Anterior cingulate cortex (tissue), 58 donors: ENCODE measurements at places on chromosomes 5 and 9.
A peak's percentile ranks its signal among the peaks of the same experiment; 100 is the strongest.

DNA sequence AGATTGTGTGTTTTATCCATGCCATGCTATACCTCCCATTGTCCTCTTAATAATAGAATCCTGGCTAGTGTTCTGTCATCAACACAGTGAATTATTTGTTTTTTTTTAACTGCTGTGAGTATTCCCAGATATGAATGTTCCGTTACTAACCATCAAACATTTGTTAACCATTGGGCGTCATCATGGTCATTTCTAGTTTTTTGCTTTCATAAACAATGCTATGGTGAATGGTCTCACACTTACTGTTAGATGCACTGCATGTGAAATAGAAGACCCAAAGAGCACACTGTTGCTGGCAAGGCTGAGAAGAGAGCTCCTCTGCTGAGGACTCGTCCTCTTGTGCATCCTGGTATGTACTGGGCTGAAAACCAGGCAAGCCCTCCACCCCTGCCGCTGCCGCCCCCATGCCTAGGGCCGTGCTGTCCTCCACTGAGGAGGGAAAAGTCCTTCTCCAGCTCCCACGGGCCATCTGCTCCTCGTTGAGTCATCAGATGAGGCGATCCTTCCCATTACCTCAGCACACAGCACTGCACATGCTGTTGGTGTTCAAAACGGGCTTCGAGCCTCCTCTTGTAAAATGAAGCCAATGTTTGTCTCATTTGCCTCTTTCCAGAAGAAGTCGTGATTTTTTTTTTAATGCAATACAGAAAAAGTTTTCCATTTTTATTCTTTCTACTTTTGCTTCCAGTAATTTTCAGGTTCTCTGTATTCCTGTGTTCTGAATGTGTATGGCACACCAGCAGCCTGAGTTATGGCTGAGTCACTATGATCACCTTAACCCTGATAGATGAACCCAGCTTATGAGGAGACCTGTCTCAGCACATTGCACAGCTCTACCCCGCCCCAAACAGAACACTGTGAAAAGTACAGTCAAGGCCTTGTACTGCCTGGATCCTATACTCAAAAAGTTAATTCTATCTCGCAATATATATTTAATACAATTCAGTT, 219.0 kb downstream of the AOPEP start:
- peak; percentile 29 for DNase-seq

GRCh38 chr9:133818444-133818843, 80.3 kb upstream of the SARDH start:
- DNase-seq = no peak

GRCh38 chr5:33679791-33680190, 212.0 kb downstream of the ADAMTS12 start:
- DNase-seq = no peak

GRCh38 chr5:132370181-132370970, 866 bp downstream of the SLC22A5 start:
- DNase-seq = no peak

GRCh38 chr5:82362636-82363035, 84.5 kb upstream of the RPS23 start:
- DNase-seq = no peak

DNA sequence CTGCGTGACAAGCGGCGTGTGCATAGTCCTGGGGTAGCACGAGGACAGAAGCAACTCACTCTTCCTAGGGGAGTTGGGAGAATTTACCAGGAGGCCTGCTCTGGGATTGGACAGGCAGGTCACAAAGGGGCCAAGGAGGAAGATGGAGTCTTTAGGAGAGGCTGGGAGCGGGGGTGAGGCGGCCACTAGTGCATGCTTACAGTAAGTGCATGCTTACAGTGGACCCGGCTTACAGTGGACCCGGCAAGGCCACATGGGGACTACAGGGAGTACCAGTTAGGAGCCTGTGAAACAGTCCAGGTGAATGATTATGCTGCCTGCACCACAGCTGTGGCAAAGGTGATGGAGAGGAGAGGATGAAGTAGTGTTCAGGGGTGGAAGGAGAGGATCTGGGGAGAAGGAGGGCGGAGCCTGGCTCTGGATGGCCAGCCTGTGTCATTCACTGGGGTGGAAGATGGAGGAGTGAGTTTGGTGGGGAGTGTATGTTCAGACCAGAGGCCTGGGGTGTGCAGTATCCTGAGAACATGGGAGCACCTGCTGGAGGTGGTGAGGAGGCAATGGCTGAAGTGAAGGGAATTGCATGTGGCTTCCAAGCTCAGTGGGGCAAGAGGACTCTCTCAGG, 78.7 kb downstream of the CRB2 start:
- DNase-seq = no peak

DNA sequence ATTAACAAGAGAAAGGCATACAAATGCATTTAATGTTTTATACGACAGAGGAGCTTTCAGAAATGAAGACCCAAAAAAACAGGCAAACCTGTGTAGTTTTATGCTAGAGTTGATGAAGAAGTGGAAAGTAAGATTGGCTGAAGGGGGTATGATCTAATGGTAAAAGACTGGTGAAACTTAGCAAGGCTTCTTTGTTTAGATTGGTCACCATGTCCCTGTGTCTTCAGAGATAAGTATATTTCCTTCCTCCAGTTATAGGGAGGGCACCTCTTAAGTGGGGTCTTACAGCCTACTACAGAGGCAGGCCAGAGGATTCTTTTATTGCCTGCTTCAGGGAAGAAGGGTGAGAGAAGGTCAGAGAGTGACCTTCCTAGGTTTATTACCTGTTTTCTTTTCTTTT, 56.4 kb downstream of the PRKACG start:
- DNase-seq = no peak

DNA sequence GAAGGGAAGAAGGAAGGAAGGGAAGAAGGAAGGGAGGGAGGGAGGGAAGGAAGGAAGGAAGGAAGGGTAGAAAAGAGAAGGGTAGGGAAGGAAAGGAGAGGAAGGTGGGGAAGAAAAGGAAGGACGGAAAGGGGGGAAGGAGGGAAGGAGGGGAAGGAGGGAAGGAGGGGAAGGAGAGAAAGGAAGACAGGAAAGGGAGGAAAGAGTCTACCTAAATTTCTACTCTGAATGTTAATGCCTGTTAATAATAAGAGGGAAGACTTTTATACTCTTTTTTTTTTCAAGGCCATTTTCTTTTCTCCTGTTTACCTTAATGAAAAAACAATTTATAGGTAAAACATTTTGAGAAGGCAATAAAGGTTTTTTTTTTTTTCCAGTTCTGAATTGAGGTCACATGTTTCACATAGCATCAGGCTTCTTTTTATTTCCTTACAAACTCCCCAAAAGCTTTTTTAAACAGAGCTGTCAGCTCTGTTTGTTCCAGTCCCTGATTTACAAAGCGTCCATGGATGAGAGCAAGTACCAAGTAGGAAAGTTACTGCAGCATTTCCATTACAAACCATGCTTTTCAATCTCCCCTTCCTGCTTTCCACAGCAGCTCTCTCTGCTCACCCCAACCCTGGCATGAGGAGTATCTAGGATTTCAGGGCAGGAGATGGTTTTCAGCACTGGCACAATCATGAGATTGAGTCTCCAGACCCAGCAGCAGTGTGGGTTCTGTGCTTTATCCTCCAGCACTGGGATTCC, 173.9 kb downstream of the GNAQ start:
- DNase-seq = no peak

- no peak for DNase-seq
Observed at GRCh38 chr5:105684799-105685198, 1985.9 kb downstream of the EFNA5 start.

DNA sequence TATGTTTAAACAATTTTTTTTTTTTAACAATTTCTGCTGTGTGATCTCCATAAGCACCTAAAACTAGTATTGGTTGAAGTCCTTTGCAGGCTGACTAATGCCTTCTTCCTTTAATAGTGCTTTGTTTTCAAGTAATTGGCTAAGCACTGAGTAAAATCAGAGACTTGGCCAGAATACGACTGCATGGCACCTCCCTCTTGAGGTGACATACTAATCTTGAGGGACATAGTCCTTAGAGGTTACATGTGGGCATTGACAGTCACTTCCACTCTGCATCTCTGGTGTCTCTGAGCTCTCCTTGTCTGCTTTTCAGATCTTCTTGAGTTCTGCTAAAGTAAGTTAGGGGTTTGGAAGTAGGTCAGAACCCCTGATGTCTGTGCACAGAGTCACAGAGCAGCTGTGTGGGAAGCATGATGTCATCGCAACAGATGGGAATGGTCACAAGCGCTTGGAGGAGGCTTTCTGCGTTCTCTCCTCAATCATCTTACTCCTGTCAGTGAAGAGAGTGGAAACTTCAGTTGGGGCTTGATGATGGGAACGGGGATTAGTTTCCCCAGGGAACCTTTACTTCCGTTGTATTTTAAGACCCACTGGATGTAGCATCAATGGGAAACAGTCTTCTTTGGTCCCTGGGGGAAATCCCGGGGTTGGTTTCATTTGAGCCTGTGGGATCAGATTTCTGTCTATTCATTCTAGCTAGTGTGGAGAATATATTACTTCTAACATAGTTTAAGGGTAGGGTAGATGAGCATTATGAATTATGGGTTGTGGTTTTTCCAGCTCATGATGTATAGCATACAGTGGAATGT, 136.9 kb downstream of the ARHGAP26 start:
- DNase-seq = peak; percentile 2

DNA sequence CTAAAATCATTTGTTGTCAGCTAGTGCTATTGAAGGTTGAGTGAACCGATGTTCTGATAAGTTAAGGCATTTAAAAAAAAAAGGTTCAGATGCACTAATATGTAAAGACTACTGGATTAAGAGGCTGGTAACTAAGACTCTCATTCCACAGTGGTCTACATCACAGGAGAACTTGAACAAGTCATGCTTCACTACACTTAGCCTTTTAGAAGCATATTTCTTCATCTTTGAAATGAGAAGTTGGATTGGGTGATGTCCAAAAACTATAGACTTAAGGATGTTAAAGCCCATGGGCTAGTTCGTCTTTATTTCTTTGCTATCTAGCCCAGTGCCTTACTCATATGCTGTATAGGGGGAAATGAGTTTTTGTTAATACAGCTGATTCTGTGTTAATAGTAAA, 107.2 kb downstream of the NDUFS4 start:
- no peak for DNase-seq

- DNase-seq = no peak
Observed at GRCh38 chr5:90359073-90359920, 50.3 kb downstream of the CETN3 start.

- DNase-seq = no peak
Observed at GRCh38 chr5:181035991-181036815, 3.9 kb upstream of the BTNL9 start.

DNA sequence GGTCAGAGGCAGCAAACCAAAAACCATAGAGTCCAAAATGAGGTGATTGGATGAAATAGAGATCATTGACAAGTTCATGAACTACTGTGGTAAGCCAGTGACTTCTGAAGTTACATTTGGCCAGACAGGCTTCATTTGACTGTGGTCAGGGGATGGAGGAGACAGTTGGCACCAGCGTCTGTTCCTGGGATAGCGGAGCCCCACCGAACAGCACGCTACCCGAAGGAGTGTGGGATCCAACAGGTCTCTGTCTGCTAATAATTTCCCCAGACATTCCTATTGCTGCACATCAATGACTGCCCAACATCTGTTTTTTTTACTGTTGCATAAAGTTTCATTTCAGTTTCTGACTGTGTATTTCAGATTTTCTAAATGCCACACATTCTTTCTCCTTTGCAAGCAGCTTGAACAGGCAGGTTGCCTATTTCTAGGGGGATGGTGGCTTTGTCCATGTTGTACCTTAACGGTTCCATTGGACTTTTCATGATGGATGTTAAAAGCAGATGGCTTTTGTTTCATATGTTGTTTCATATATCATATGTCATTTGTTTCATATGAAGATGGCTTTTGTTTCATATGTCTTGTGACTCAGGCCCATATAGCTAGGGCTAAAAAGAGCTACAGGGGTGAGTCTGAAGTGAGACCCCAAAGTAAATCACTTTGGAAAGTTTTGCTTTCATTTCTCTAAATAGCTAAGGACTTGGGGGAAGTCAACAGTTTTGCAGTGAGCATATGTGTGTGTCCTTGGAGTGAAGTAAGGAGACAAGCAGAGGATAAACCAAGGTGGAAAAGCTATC, 180.8 kb downstream of the GOLPH3 start:
- DNase-seq = no peak

- no peak for DNase-seq
Observed at GRCh38 chr5:18102733-18103132, 468.5 kb downstream of the TAF11L14 start.

- DNase-seq = no peak
Observed at GRCh38 chr9:123867034-123867433, 62.9 kb downstream of the DENND1A start.

DNA sequence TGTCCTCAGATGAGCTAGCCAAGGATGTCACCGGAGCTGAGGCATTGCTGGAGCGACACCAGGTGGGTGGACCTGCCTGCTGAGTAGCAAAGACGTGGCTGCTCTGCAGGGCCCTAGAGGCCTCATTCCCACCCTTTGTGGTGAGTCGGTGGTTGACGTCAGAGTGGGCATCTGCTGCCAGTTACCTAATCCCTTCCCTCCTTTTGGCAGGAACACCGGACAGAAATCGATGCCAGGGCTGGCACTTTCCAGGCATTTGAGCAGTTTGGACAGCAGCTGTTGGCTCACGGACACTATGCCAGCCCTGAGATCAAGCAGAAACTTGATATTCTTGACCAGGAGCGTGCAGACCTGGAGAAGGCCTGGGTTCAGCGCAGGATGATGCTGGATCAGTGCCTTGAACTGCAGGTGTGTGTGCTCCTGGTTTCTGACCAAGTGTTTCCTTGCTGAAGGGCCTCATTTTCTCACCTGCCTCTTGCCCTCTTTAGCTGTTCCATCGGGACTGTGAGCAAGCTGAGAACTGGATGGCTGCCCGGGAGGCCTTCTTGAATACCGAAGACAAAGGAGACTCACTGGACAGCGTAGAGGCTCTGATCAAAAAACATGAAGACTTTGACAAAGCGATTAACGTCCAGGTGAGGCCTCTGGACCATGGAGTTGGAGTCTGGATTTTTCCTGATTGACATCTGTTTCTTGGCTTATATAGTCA, 48.9 kb downstream of the DYNC2I2 start:
- peak; percentile 77 for DNase-seq

GRCh38 chr5:142360607-142361120, 35.8 kb upstream of the SPRY4 start:
- DNase-seq = no peak

DNA sequence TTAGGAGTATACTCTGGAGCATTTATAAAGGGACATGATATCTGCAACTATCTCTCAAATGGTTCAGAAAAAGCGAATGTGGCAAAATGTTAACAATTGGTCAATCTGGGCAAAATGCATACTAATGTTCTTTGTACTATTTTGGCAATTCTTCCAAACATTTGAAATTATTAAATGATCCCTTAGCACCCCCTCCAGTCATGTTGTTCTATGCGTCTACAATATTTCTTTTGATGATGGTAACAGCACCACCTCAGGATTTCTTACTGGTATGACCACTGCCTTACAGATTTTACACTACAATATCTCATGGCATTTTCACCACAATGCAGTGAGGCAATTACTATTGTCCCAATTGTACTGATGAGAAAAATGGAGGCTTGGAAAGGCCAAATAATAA, 52.9 kb upstream of the TRIO start:
- no peak for DNase-seq

- DNase-seq = no peak
Observed at GRCh38 chr5:133996683-133997252, 8.0 kb downstream of the VDAC1 start.

- DNase-seq = no peak
Observed at GRCh38 chr9:34335376-34335775, 6.0 kb downstream of the NUDT2 start.

GRCh38 chr5:130652176-130652575, 512.9 kb downstream of the HINT1 start:
- DNase-seq = no peak
